ENCODE measurements at places on chromosomes 1 and 21.

- DNase-seq = no peak
Measured at GRCh38 chr1:145758116-145758515, 38.8 kb downstream of the CD160 start.

DNA sequence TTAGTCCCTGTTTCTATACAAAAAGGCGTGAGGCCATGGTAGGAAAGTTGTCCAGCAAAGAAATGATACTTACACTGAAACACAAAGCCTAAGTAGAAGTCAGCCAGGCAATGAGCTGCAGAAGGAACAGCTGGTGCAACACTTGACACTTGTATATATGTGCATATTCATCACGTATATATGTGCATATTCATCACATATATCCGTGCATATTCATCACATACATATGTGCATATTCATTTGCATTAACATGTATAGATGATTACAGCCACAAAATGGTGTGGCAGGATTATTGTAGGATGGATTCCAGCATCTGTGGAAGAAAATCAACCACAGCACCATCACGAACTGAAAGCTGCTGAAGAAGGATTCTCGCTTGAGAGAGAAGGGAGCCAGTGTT is 189.0 kb upstream of the RGS18 start:
- no peak for DNase-seq

- no peak for DNase-seq
Measured at GRCh38 chr1:10647414-10648170, 148.9 kb downstream of the CASZ1 start.

GRCh38 chr1:12012560-12013316 is 6.6 kb upstream of the MIIP start:
- DNase-seq = no peak

DNA sequence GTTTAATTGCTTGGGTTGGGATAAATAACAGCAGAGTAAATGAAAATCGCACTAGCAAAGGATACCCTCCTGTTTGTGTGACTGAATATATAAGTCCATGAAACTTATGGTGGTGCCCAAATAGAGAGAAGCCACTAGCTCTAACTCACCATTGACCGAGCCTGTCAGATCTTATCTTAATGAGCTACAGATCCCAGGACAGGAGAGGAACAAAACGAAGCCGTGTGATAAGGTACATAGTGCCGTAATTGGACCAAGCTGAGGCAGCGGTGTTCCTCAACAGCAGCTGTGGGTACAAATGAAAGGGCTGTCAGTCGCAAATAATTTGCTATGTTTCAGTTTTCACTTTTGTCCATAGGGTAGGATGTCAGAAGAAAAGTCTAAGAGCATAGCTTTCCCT is 276.1 kb downstream of the PTBP2 start:
- DNase-seq = no peak
